ENCODE measurements at places on chromosomes 7 and 10.
A peak's percentile ranks its signal among the peaks of the same experiment; 100 is the strongest.

DNA sequence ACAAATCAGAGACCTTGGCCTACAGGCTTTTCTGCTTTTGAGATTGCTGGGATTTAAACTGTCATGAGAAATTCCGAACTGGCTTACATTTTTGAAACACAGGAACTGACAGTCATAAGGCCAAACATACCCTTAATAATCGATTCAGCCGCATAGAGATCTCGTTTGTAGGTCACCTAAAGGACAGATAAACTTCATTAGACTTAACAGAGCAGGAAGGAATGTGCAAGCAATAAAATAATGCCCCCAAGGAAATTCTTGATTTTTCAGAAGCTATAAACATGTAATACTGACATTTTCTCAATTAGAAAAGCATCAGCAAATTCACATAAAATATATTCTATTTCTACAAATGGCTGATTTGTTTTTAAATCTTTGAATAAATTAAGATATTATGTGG is 120.0 kb downstream of the CRPPA start:
- DNase-seq: no peak

- DNase-seq: no peak
Measured at GRCh38 chr10:23442936-23443335, 4.1 kb downstream of the OTUD1 start.

DNA sequence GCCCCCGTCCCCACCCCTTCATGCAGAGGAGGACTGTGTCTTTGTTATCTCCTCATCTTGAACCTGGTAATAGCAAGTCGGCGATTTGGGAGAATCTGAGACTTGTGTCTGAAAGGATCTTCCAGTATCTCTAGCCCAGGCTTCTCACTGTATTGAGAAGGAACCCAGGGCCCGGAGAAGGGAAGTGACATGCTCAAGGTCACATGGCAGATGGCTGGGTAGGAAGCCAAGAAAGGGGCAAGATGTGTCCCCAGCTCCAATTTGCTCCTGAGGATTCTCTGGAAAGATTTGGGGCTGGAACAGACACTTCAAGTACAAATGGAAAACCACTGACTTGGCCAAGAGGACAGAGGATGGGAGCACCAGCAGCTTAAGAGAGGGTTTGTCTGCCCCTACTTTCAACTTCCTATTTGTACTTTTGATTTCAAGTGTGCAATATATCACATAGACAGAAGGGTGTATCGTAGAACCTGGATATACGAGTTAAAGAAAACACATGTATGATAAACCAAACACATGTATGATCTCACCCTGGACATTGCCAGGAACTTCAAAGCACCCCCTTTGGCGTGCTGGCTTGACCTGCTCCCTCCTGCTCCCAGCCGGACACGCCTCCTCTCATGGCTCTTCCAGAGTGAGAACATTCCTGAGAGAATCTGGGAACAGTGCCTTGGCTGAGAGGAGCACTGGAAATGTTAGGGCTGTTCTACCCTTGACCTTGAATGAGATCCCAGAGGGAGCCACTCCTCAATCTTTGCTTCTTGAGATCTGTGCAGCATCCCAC is 79.7 kb downstream of the CDH23 start:
- no peak for DNase-seq

DNA sequence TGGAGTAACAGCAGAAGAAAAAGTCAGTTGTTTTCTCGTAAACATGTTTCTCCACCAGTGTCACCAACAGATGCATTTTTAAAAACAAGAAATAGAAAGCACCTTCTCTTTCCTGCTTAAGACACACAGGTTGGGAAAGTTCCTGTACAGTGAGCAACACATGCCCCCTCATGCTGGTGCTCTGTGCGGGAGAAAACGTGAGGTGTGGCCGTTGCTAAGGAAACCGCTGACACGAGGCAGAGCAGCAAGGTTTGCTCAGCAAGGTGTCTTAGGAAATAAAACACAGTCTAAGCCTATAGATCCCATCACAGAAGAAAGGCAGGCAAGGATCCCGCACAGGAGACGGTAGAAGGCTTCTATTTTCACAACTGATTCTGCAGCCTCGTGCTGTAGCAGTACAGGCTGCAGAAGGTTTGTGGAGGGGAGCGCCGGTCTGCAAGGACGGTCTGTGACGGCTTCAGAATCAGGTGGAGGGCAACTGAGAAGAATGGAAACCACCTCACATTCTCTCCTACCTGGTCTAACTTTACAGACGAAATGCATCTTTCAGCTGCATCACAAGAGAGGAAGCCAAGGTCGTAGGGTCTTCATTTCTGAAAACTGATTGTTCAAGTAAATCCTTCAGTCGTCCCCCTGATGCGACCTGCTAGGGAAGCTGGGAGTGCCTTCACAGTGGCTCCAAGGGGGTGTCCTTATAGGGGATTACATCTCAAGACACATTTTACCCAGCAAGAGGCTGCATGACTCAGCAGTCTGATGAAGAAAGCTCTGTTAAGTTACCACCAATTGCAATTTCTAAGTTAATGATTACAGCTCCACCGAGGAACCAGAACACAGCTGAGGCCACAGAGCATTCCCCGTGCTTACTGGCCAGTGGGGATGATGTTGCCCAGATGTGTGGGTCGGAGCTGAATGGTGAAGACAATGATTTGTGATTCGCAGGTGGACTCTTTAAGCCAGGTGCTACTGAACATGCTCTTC is 150.7 kb upstream of the KLF14 start:
- no peak for DNase-seq

DNA sequence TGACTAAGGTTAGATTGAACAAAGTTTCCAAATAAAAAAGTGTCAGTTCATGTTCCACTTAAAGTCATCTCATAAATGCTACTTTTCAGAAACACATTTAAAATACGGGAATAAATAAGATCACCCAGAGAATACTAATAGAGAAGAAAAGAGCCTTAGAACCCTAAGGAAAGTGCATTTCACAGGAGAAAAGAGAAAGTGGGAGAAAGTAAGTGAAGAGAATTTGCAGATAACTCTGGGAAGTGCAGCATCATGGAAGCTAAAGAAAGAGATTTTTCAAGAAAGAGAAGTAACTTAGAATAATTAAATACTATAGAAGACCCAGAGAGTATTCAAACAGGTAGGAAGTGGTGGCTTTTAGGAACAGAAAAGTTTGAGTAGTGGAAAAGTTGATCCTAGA is 132.6 kb downstream of the VTI1A start:
- no peak for DNase-seq

DNA sequence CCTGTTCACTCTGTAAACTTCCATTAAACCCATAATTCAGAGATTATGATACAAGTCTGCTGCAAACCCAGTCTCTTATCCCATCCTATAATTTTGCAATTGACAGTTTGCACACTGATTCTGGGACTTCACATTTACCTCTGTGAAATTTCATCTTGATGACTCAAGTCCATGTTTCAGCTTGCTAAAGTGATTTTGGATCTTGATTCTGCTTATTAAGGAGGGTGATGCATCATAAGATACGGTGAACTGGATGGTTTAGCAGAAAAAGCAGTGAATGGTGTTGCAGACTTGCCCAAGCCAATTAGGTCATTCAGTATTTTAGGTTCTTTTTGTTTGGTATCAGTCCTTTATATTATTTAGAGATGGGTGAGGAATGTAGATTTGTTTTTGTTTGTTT is 125.5 kb upstream of the PODXL start:
- no peak for DNase-seq

DNA sequence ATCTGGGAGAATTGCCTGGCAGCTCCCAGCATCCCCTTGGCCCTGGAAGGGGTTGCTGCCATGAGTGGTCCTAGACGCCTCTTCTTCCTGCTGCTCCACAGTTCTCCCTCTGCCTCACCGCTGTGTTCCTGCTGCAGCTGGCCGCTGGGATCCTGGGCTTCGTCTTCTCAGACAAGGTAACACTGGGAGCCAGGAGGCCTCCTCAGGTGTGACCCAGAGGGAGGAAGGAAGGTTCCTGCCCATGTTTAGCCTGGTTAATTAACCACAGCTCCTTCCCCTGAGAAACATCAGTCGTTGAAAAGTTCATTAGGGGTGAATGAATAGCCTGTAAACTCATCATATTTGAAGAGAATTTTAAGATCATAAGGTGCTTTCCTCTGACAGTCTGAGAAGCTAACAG is 18.2 kb downstream of the TSPAN33 start:
- no peak for DNase-seq

DNA sequence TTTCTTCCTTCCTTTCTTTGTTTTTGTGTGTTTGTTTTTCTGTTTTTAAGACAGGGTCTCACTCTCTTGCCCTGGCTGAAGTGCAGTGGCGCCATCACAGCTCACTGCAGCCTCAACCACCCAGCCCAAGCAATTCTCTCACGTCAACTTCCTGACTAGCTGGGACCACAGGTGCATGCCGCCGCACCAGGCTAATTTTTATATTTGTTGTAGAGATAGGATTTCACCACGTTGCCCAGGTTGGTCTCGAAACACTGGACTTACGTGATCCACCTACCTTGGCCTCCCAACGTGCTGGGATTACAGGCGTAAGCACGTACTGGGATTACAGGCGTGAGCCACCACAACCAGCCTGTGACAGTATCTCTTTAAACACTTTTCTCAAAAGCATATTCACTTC is 120.7 kb downstream of the DKK1 start:
- DNase-seq: no peak

DNA sequence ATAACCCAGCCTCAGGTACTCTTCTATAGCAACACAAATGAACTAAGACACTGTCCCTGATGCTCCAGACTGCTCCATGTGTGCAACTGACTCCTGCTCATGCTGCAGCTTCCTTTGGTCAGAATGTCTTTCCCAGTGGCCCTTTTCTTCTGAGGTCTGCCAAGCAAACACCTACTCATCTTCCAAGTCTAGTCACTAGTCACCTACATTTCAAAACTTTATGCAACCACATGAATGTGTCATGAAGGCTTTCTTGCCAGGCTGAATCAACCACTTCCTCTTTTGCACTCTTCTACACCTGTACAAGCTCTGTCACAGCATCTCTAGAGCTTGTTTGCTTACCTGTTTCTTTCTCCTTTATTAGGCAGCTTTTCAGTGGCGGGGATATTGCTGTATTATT is 75.8 kb downstream of the LSMEM1 start:
- DNase-seq: peak; percentile 6

GRCh38 chr7:19939746-19940145 is 166.3 kb upstream of the TMEM196 start:
- no peak for DNase-seq

DNA sequence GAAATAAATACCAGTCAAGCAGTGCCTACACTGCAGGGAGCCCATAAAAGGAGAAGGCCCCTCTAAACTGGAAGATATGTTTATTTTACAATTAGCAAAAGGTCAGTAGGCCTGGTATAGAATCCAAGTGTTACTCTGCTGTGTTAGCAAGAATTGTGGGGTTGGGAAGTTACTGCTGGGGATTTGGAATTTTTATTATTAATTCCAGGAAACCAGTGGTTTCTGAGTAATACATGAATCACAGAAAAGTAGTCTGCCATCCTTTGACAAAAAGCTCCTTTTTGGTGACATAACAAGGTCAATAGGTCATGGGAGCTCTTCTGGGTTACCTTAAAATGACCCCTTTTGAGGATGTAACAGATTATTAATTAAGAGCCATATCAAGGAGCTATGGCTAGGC is 67.4 kb downstream of the ZNF92 start:
- DNase-seq: no peak

DNA sequence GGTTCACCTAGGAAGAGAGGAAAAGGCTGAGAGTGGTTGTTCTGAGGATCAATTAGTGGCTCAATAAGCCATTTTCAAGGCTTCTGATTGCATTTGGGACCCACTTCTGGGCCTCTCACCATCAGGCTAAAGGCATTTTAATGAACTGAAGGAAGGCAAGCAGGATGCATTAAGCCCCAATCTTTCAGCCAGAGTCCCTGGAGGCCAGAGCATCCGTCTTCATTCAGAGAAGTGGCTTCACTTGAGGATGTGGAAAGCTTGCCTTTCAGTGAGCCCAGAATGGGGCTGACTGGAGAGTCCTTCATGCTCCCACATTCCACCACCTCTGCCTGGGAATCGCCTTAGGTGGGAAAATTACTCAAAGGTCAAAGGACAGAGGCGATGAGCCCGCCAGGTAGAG is 41.8 kb downstream of the COL17A1 start:
- no peak for DNase-seq

DNA sequence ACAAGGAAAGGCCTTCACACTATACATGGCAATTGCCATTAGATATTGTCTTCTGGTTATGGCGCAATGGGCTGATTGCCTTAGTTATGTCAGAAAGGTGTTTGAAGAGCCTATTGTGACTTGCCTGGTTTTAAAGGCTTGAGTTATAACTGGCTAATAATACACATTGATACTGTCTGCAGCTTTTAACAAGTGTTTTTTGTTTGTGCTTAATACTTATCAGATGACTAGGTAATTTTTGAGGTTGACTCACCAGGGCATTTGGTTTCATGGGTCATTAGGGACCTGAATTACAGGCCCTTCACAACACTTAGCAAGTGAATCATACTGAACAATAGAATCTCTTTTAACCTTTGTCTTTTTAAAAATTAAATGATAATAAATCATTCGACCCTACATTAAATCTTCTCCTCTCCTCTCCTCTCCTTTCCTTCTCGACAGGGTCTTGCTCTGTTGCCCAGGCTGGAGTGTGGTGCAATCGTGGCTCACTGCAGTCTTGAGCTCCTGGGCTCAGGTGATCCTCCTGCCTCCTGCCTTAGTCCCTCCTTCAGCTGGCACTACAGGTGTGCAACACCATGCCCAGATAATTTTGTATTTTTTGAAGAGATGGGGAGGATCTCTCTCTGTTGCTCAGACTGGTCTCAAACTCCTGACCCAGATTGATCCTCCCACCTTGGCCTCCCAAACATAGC is 196.3 kb downstream of the JCAD start:
- no peak for DNase-seq

DNA sequence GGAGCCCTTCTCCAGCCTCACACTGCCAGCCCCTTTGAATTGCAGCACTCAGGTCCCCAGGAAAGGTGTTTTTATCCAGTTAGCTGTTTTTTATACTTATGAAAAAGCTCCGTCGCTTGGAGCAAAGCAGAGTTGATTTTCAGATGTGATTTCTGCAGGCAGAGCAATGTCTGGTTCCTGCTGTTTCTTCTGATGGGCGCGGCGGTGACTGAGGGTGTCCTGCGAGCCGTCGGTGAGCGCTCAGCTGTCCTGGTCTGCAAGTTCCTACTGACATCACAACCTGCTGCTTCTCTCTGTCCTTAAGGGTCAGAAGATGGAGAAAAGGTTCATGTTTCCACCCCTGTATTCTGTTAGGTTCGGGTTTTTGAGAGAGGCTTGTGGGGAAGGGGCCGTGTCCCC is 109.6 kb upstream of the FAM20C start:
- DNase-seq: no peak

DNA sequence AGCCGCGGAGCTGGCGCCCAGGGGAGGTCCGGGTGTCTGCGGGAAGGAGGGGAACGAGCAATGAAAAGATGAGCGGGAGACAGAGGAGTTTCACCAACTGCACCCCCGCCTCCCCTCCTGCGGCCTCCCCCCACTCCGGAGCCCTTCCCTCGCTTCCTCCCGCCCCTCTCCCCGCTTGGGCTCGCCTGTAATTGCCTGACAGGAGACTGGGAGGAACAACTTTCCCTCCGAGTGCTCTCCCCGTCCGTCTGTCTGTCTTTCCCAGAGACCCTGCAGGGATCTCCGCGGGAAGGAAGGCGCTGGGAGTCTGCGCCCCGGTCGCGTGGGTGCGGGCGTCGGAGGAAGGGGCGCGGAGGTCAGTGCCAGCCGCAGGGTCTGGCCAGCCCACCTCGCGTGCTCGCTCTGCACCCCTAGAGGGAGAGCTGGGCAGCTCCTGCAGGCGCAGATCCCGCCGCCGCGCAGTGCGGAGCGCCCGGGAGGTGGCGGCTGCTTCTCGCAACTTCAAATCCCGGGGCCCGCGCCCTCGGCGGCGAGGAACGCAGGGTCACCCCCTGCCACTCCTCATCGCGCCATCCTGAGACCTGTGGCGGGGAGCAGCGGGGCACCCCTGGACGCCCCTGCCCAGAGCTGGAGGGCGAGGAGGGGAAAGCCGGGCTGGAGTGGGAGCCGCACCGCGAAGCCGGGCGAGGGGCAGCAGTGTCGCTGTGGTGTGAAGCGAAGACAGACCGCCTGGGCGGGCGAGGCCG is 511 bp upstream of the NRP1 start:
- DNase-seq: peak; percentile 46

All from activated naive CD8-positive, alpha-beta T cell treated with anti-CD3 and anti-CD28 coated beads for 36 hours (primary cell).